Mucosa of descending colon (tissue), 3 donors: ENCODE measurements at places on chromosomes 6 and 20. TPM values are rescaled to one million over a fixed set of nuclear protein-coding genes. Genes with fewer than 3 reads are reported as not detected.

DNA sequence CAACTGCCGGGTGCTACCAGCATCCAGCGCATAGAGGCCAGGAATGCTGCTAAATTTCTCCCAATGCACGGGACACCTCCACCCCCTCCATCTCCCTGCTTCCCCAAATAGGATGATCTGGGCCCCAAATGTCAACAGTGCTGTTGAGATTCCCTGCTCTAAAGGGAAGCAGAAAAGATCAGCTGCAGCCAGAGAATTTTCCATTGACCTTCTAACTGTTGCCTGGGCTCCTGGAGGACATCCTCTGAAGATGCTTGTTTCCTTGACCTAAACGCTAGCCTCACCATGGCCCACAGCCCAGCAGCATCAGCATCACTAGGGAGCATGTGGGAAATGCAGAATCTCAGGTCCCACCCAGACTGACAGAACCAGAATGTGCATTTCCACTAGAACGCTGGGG, 161.3 kb downstream of the GMPR start:
- DNase-seq = no peak

- no peak for DNase-seq
Observed at GRCh38 chr20:34629342-34629741, 47.5 kb downstream of the PIGU start.

DNA sequence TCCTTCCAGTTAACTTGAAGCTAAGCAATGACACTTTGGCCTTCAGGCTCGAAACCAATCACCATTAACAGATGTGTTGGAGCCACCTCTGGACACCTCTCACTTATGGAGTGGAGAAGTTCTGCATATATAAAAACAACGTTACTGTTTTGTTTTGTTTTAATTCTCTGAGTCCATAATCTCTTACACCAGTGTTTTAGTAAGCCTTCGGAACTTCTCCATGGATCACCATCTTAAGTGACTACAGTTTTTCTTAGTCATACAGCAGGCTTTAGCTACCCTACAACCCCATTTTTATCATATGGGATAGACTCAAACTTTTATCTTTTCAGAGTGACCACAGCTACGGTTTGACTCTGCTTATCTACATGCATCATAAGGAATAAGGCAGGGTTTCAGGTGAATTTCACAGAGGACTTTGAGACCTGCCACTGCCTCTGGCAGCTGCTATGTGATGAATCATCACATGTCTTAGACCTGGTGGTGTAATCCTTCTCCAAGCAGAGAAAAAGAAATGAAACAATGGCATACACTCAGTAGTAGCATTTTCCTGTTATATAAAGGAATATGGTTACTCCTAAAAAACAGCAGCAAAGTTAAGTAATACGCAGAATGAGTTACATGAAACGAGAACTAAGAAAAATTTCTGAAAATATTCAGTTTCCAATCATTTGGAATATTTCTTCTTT, 5.5 kb upstream of the HDDC2 start:
- no peak for DNase-seq

- DNase-seq = peak; percentile 60
Observed at GRCh38 chr20:16803965-16804792, 56.0 kb downstream of the OTOR start.

- DNase-seq = peak; percentile 44
Observed at GRCh38 chr6:136411453-136412354, 122.1 kb upstream of the BCLAF1 start.

DNA sequence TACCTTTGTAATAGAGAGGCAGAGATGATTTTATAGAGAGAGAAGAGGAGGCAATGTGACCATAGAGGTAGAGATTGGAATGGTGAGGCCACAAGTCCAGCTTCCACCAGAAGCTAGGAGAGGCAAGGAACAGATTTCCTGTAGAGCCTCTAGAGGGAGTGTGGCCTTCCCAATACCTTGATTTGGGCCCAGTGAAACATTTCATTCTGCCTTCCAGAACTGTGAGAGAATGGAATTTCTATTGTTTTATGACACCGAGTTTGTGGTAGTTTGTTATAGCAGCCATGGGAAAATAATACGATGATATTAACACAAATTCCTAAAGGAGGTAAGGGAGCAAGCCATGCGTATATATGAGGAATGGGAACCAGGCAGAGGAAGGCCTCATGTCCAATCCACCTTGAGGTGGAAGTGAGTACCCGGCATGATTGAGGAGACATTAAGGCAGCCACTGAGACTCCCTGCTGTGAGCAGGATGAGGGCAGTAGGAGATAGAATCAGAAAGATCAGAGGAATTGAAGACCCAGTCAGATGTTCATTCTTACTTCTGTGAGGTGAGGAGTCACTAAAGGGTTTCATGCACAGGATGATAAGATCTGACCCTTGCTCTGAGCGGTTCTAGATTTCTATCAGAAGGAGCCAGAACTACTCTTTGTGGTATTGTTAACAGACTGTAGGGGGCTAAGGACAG, 636.3 kb upstream of the IMPG1 start:
- no peak for DNase-seq

GRCh38 chr6:135876058-135876457, 24.6 kb downstream of the PDE7B start:
- DNase-seq = no peak

DNA sequence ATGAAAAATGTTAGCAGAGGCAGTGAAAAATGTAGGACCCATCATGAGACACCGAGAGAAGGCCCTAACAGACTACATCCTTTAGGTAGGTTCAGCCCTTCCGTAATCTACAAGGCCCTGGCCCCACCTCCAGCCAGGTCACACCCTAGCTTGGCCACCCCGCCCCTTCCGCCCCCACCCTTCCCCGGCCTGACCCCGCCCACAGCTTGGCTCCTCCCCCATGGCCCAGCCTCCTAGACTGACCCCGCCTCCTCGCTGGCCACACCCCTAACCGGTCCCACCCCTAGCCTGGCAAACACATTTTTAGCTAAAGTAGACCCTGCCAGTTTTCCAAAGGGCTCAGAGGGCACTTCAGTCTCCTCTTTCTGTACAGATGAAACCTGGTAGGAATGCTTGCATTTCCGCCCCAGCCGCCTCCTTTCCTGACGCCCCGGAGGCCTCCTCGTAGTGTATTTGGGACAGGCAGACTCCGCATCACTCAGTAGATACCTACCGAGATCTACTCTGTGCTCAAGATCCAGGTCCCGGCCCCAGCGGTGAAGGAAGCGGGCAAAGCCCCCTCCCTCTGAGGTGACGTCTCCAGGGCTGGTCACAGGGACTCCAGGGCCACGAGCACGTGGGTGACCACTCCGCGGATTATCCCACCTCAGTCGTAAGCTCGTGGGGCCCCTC, 443.5 kb downstream of the PREX1 start:
- no peak for DNase-seq

GRCh38 chr6:23447731-23448130, 678.3 kb upstream of the NRSN1 start:
- DNase-seq = no peak

GRCh38 chr20:49210101-49210756, 9.0 kb upstream of the DDX27 start:
- DNase-seq = no peak

GRCh38 chr6:145147559-145147958, 587.8 kb downstream of the EPM2A start:
- DNase-seq = no peak

DNA sequence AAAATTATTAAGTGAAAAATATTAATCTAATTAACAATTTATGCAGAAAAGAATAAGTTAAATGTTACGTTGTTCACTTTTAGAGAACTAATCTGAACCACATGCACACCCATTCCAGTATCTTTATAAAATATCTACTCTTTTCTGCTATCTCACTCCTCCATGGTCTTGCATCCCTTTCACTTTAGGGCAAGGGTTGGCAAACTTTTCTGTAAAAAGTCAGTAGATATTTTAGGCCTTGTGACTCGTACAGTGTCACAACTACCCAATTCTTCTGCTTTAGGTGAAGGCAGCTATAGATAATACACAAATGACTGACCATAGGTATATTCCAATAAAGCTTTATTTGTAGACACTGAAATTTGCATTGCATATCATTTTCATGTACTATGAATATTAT, 39.7 kb upstream of the SUPT3H start:
- no peak for DNase-seq

GRCh38 chr6:86723729-86724128, 213.6 kb upstream of the HTR1E start:
- DNase-seq = no peak

- DNase-seq = no peak
Observed at GRCh38 chr6:100305209-100305869, 159.4 kb downstream of the SIM1 start.

DNA sequence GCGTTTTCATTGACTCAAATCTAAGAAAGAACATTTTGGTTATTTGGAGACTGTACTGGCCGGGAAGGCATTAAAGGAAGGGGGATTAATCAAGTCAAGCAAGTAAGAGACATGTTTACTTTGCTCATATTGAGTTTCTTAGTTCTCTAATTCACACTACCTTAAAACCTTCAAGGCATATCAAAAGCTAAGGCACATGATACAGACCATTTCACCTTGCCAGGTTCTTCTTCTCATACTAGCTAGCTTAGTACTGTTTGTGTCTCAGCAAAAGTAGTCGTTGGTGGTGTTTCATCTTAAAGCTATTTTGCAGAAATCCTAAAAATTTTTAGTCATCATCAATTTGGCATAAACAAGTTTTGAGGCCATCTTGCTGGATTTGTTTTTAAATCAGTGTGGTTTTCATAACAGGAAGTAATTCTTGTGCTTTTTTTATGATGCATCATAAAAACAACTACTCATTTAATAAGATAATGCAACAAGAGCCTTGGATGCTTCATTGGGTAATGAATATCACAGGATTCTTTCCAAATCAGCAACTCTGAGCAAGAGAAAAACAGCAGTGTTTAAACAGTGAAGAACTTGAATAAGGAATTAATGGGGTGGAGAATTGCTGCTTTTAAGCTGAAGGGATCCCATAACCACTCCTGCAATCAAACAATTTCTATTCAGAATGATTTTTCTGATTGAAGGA, 425.3 kb downstream of the EPM2A start:
- DNase-seq = no peak

DNA sequence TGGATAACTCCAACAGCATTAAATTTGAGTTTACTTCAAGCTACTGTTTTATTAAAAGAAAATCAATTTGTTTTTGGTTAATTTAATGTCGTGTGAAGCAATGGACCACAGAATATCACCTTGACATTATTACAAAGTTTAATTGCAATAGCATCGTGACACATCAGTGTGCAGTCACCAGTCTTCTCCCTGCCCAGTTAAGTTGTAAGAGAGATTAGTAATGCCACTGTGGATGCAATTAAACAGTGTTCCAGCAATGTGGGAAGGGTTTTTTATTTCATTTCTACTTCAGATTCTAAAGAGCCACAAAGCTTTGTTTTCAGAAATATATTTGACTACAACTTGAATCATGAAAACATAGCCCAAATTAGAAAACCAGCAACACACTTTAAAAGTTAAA, 128.7 kb downstream of the SYNE1 start:
- DNase-seq = no peak

DNA sequence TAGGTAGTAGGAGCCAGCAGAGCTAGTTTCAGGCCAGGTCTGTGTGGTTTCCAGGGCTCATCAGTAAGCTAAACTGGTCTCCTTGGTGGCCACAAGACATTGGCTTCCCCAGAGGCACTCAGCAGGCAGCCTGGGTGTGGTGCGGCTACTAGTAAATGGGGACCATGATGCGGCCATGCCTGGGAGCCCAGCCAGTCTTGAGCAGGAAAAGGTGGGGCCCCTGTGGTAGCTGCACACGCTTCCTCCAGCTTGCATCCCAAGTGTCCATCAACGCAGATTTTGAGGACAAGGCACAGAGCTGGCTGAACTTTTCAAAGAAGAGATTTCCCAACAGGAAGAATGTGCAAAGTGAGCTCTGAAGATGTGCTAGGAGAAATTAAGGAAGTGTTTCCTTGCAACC, 107.4 kb upstream of the NAA20 start:
- DNase-seq = peak; percentile 74

DNA sequence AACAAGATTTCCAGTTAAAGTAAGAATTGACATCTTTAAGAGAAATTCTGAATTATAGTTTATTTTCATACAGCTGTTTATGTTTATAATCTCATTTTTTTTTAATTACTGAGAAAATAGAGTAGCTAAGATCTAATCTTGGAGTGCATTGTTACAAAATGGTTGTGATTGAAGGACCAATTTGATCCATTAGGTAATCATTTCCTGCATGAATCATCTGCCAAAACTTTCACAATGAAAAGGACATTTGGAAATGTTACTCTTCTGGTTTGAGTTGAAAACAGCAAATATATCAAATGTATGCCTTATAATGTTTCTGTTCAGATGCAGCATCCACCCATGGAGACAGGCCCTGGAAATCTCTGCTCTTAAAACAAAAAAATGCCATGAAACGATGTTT, 19.0 kb downstream of the TUBB2A start:
- DNase-seq = no peak

PCIF1 gene
- 35.1 TPM for total RNA-seq

FBXO30 gene
- 34.7 TPM for total RNA-seq

BTN1A1 gene
- not detected for total RNA-seq

FAXC gene
- total RNA-seq = 25.8 TPM

NUP43 gene
- total RNA-seq = 26.0 TPM

BACH2 gene
- total RNA-seq = 1.6 TPM

ABHD16B gene
- not detected for total RNA-seq

KHDRBS2 gene
- total RNA-seq = 0.82 TPM

SIM1 gene
- total RNA-seq = not detected

NNAT gene
- total RNA-seq = 0.32 TPM

ADIG gene
- not detected for total RNA-seq

RBBP8NL gene
- 2.3 TPM for total RNA-seq

HDGFL1 gene
- total RNA-seq = not detected
